Ovary (tissue), 10 donors: ENCODE measurements at places on chromosomes 11 and 22.

DNA sequence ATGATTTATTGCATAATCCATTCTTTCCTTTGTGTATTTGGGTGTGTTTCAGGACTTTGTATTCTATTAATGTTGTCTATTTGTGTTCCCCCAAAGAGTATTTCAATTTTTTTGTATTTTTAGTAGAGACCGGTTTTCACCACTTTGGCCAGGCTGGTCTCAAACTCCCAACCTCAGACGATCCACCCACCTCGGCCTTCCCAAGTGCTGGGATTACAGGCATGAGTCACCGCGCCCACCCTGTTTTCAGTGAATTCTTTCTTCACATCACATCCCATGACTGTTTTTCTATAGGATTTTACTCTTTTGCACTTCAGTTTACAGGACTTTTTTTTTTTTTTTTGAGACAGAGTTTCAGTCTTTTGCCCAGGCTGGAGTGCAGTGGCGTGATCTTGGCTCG lies 46.3 kb downstream of the RBX1 start:
- no peak for DNase-seq

DNA sequence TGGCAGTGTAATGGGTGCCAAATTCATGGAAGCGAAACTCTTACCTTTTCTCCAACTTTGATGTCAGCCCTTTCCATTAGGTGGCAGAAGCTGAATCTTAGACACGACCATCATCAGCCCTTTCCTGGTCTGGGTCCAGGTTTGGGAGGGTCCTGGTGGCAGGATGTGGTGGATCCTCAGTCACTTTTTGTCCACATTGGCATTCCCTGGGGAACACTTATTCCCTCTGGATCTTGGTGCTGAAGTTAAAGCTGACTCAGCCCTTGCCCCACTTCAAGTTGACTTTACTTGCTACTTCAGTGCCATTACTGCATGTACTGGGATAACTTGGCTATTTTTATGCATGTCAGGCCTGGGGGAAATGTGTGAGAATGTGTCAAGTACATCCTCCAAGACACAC lies 16.6 kb upstream of the NTM start:
- DNase-seq: no peak

- no peak for DNase-seq
Observed at GRCh38 chr11:61636676-61637075, 43.5 kb upstream of the DAGLA start.

- no peak for DNase-seq
Observed at GRCh38 chr11:128893578-128894285, 2.6 kb downstream of the KCNJ5 start.

GRCh38 chr11:119236490-119236889 lies 30.4 kb downstream of the CBL start:
- no peak for DNase-seq

- no peak for DNase-seq
Observed at GRCh38 chr22:48898524-48899250, 929.0 kb downstream of the BRD1 start.

GRCh38 chr11:57324154-57324885 lies 432 bp downstream of the TNKS1BP1 start:
- DNase-seq: peak; percentile 65

- DNase-seq: no peak
Observed at GRCh38 chr22:44191036-44191454, 10.3 kb downstream of the PARVG start.

- no peak for DNase-seq
Observed at GRCh38 chr22:40463017-40463631, 92.7 kb downstream of the SGSM3 start.

DNA sequence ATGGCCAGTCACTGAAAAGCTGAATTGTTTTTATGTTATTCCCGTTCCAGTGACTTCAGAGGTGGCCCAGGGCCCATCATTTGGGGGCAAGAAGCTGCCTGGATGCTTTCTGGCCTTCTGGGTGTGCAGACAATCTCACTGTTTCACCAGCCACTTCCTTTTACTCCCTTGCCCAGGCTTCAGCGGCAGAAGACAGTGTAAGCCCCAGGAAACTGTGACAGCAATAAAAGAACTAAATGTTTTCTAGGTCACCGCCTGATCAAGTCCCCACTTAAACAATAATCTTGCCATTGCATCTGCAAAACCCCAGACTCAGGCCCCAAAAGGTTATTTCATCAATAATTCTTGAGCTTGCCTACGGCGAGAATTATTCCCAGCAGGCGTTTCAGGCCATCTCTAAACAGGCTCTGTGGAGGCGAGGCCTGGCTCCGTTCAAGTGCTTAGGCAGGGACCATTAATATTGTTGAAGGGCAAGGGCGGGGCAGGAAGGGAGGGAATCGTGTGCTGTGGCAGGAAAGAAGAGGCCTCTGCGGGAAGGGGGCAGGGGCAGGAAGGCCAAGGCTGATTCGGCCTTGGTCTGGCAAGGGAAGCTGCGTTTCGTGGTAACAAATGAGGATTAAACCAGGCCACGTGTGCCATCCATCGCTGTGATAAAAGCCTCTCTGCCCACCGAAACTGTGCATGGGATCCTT lies 252.3 kb downstream of the KIRREL3 start:
- no peak for DNase-seq

- DNase-seq: no peak
Observed at GRCh38 chr11:12723421-12724300, 49.4 kb downstream of the TEAD1 start.

- no peak for DNase-seq
Observed at GRCh38 chr11:117176186-117176585, 2.4 kb upstream of the SIDT2 start.

GRCh38 chr11:73186886-73187285 lies 31.2 kb upstream of the P2RY2 start:
- DNase-seq: no peak

DNA sequence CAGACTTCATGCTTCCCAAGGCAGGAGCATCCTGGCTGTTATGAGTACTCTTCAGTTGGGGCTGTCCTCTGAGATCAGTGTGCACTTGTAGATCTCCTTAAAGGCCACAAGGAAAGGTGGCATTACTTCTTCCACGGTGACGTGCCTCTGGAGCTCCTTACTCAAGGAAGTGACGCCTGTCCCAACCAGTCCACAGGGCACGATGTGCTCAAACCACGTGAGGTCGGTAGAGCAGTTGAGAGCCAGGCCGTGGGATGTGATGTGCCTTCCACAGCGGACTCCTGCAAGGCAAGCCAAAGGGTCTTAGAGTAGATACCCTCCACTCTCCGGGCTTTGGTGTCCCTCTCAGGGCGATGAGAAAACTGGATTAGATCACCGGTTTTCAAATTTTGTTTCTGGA lies 1.4 kb downstream of the LIPT2 start:
- no peak for DNase-seq

DNA sequence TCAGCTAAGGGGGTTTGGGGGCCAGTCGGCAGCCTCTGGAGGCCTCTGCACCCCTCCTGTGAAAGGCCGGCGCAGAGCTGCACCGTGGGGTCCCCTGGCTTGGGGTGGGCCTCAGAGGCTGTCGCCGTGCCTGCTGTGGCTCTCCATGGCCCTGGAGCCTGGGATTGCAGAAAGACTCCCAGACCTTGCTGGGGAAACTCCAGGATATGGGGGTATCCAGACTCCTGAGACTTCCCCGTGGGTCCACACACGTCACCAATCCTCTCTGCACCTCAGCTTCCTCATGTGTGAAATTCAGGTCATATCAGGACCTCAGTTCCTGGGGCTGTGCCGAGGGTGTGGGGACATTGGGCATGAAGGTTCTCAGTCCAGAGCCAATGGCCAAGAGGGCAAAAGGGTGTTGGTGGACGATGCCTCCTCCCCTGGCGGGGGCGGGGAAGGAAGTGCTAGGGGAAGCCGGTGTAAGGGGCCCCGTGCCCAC lies 97.1 kb downstream of the KCNQ1 start:
- DNase-seq: peak; percentile 15

GRCh38 chr11:131109257-131109656 lies 193.0 kb upstream of the SNX19 start:
- no peak for DNase-seq

GRCh38 chr11:14742849-14743559 lies 99.4 kb downstream of the PDE3B start:
- DNase-seq: no peak

DNA sequence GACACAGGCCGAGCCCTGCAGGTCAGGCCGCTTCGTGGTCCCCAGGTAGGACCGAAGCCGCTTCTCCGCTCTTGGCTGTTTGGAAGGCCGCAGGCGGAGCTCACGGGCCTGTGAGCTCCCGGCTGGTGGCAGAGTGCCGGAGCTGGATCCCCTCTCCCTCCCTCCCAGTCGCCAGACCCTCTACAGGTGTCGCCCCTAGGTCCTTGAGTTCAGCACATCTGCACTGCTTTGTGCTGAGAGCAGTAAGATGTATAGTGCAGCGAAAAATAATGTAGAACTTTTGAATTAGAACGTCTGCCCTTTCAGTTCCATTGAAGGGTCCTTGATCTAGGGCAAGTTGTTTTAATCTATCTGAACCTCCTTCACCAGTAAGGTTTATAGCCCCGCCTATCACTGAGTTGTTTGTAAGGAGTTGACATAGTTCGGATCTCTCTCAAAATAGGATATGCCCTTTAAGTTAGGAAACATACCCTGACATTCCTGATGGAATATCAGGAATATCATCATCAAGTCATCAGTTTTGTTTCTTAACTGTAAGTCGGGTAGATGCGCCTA lies 419 bp downstream of the ANKRD49 start:
- DNase-seq: no peak

- DNase-seq: no peak
Observed at GRCh38 chr11:75493626-75494025, 32.1 kb downstream of the GDPD5 start.

DNA sequence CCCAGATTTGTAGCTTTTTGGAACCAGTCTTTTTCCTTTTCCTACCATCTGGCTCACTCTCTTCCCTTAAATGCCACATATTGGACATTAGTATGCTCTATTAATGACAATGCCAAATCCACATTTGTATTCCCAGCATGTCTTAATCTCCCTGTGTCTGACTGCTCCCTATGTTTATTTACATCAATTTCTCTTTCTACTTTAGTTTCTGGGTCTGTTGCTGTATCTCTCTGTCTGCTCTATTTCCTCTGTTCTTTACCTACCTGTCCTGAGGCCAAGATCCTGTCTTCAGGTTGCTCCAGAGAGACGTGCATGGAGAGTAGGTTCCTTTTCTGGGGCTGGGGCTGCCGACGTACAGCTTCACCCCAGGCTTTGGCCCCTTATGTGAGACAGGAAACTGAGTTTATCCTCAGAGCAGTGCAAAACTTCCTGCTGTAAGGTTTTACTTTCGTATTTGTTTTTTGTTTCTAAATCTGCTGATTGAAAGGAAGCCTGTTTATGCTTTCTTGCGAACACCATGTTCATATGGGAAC lies 25.6 kb downstream of the OR2AG2 start:
- no peak for DNase-seq

DNA sequence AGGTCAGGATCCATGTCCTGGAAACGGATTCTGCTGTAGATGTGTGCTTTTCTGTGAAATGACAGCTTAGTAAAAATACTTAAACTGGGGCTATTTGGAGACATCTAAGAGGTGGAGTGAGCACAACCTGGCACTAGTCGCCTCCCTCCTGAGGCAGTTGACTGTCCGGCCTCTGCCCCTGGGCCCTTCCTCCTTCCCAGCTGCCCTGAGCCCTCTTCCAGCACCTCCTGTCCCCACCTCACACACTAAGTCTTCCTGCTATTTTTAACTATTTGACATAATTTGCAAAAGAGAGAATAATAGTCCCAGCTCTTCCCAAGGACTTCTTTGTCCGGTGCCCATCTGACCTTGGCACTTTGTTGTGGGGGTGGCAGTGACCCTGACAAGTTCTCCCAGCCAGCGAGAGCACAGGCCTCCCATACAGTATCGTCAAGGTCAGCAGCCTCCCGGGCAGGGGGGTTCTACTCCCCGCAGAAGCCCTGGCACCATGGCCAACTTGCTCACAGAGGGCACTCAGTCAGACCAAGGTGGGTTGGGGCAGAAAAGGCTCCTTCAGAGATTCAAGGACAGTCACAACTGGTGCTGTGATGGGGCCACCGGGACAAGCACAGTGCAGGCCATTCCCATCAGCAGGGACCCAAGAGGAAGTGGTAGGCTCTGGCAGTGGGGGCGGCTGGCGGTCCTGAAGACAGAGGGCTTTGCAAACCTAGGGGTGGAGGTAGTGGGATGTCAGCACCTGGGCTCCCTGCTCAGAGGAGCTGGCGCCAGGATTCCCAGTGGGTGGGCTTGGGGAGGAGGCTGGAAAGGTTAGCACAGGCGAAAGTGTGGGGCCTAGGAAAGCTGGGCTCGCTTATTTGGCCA lies 5.5 kb upstream of the NEAT1 start:
- peak; percentile 65 for DNase-seq

DNA sequence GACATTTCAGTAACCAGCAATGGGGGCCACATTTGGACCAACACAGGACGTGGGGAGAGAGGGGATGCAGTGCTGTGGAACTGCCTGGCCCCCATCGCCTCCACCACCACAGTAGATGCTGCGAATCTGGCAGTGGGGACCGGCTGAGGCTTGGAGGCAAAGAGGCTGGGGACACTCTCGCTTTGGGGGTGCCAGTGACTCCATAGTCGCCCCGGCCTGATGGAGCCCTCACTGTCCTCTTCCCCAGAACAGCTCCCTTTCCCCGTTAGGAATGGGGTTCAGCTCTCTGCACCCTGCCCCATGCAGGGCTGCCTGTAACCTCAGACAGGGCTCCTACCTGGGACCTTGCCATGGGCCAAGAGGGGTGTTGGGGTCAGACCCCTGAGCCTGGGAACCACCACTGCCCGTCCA lies 1.8 kb upstream of the MUC2 start:
- no peak for DNase-seq

GRCh38 chr11:130101661-130102060 lies 32.0 kb downstream of the APLP2 start:
- DNase-seq: no peak

DNA sequence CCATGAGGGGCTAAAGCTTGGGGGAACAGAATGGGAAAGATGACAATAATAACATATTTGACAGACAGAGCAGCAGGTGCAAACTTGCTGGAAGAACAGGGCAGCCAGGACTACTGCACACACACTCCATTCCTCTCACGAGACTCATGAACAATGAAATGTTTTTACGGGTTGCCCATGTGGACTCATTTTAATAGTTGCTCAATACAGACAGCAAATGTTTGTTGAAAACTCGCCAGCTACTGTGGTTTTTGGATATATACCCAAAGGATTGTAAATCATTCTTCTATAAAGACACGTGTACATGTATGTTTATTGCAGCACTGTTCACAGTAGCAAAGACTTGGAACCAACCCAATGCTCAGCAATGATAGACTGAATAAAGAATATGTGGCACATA lies 10.3 kb downstream of the SYT13 start:
- DNase-seq: no peak

- no peak for DNase-seq
Observed at GRCh38 chr11:102924851-102925380, 30.6 kb downstream of the MMP13 start.

GRCh38 chr11:127995921-127996320 lies 591.4 kb downstream of the ETS1 start:
- DNase-seq: no peak

DNA sequence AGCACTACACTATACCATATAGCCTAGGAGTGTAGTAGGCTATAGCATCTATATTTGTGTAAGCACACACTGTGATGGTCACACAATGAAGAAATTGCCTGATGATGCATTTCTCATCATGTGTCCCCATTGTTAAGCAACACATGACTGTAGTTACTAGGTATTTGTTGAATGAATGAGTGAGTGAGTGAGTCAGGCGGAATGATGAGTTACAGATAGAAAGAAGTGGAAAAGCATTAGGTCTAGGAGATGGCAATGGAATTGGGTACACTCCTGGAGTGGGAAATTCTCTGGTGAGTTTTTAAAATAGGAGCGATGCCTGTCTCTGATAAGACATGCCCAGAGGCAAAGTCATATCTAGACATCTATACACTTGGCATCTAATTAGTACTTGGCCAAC lies 160.5 kb upstream of the TBCEL start:
- DNase-seq: no peak

GRCh38 chr22:33438273-33438672 lies 380.1 kb upstream of the SYN3 start:
- DNase-seq: no peak

GRCh38 chr11:85109141-85109540 lies 518.0 kb downstream of the DLG2 start:
- DNase-seq: no peak
